OCI-M1 (cell line): ENCODE measurements at places on chromosomes 16 and 17.
A peak's percentile ranks its signal among the peaks of the same experiment; 100 is the strongest.

GRCh38 chr17:64039106-64039400, 18.6 kb upstream of the ICAM2 start:
- no peak for DNase-seq

GRCh38 chr17:34228781-34229180, 26.3 kb upstream of the CCL2 start:
- no peak for DNase-seq

DNA sequence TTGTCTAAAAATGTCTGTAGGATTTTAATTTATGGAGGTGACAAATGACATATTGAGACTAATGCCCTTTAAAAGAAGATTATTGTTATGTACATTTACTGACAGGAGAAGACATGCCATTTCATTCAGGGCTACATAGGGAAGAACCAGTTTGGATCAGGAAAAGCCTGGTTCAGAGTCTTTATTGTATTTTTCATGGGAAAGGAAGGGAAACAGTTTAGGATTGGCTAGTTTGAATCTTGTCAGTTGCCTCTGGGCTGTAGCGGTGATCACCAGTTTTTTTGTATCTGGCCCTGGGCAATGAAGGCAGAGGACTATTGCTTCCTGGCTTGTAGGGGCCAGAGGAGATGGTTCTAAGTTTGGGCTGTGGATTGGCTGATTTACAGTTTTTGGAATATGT, 31.8 kb downstream of the NSRP1 start:
- DNase-seq: no peak

- no peak for DNase-seq
Observed at GRCh38 chr16:56589141-56590039, at the start of gene MT3. TSS of gene MT3 (plus strand) at chr16:56589528. CDS start at chr16:56589591, 63 bp downstream.

- peak; percentile 47 for DNase-seq
Observed at GRCh38 chr16:1781758-1782407, 488 bp downstream of the SPSB3 start.

- peak; percentile 43 for DNase-seq
Observed at GRCh38 chr16:68436581-68436980, 11.7 kb downstream of the SMPD3 start.
